ENCODE measurements at places on chromosomes 11 and 22.

DNA sequence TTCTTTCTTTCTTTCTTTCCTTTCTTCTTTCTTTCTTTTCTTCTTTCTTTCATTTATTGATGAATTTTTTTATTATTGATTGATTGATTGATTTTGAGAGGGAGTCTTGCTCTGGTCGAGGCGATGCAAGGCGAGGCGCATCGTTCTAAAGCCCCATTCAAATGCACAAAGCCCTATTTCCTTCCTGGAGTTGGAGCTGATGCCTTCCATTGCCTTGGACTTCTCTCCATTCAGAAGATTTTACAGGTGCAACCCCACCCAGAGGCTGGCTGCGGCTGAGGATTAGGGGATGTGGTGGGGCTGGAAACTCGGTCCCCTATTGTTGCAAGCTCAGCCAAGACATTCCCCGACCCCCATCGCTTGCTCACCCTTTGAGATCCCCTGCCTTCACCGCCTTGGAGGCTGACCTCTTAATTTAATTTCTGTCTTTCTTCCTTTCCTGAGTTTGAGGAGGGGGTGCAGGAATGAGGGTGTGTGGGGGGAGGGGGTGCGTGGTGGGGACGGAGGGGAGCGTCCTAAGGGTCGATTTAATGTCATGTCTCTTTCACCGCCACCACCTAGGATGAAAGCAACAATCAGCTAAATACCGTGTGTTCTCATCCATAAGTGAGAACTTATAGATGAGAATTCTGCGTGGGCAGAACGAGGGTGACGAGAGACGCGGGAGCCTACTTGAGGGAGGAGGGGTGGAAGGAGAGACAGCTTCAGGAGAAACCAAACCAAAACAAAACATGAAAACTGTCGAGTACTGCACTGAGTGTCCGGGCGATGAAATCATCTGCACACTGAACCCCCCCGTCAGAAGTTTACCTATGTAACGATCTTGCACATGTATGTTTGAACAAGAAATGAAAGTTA, 3913.9 kb upstream of the OR11H1 start:
- DNase-seq, result no peak

DNA sequence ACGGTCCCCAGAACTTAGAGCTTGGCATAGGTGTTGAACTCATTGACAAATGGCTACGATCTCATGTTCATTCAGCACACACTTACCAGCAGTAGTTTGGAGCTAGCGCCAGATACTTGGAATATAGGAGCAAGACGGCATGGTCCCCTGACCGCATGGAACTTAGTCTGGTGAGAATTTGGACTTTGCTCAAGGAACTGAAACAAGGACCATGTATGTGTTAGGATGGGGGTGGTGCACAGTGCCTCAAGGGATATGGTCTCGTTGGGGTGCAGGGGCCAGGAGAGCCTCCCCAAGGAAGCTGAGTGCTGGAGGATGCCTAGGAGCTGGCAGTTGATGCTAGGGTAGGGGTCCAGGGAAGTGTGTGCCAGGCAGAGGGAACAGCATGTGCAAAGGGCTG, 119.2 kb downstream of the KIAA1671 start:
- no peak for DNase-seq

GRCh38 chr22:28883917-28884746, 760 bp downstream of the ZNRF3 start:
- DNase-seq, result no peak

- DNase-seq, result no peak
Observed at GRCh38 chr11:64095949-64096348, 60.2 kb downstream of the FLRT1 start.

DNA sequence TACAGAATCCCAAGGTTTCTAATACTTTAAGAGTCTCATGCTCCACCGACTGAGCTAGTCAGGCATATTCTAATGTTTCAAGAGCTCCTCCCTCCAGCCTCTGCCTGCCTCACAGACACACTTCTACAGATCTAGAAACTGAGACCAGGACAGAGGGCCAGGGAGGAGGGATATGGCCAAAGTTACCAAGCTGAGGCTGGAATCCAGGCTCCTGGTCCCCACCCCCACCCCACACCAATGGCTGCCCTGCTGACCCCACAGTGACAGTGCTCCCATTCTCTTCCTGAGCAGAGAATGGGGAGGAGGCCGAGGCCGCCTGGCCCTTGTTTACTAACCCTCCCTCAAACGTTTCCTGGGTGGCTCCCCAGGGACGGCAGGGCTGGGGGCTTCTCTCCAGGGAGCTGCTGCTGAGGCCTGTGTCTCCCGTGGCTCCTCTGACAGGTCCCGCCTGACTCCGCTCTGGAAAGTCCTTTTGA, 2.2 kb downstream of the PLEKHB1 start:
- DNase-seq, result no peak

DNA sequence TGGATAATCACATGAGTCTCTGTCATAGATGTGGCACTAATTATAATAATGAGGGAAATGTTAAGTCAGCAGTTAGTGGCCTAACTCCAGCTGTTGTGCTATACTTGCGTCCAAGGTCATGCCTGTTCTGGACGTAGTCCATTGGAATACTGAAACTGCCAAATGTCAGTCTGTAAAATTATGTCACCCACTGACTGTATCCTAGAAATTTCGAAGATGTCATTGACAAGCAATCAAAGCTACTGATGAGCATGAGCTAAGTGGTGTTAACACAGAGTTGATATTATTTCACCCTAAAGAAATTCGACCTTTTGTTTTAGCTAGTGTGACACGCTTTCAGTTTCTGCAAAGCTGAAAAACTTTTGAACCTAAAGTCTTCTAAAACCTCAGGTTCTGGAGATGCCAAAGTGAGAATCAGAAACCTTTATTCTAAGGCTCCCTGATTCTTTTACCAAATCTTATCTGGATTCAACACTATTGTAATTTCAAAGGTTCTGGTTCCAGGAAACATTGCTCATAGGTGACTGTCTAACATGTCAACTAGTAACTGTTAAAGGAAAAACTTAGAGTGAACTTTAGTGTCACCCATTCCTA, 14.9 kb upstream of the ME3 start:
- DNase-seq, result no peak

- DNase-seq, result no peak
Observed at GRCh38 chr11:111466615-111467014, 45.6 kb downstream of the BTG4 start.

DNA sequence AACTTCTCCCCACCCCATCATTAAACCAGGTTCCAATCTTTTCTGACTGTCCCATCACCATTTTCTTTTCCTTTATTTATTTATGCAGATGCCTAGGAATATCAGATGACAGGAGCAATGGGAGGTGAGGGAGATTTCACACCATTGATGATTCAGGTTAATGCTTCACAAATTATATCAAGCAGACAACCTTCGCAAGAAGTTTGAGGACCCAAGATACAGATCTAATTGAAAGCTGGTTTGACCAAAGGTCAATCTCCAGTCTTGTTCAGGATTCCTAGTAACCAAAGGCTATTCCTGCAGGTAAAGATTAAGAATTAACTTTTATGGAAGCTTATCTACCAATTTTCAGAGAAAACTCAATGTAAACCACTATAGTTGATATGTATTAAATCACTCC, 54.4 kb downstream of the SLC35F2 start:
- DNase-seq, result no peak

DNA sequence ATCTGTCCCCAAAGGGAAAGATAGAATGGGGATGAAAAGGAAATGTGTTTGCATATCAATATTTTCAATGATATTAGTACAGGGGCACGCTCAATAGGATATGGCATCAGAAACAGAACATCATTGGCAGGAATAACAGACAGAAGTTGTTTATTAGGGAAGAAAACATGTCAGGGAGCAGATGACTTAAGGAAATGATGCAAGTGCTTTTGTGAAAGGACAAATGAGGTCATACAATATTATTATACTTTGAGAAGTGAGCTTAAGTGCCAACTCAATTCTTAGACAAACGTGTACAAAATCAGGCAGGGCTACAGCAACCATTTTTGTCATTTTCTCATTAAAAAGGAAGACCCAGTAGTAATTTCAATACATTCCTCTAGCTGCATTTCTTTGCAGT, 388.4 kb downstream of the SOX6 start:
- no peak for DNase-seq

DNA sequence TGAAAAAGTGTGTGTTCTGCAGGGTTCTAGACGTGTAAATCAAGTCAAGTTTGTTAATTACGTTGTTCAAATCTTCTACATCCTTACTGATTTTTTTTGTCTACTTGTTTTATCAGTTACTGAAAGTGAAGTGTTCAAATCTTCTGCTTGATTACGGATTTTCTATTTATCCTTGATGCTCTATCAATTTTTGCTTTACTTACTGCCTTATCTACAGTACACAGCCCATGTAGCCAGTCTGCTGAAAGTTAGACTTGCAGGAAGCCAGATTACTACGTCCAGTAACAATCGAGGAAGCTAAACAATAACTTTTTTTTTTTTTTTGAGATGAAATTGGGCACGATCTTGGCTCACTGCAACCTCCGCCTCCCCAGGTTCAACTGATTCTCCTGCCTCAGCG, 15.6 kb upstream of the C11orf24 start:
- DNase-seq, result no peak

GRCh38 chr11:131109790-131110189, 193.5 kb upstream of the SNX19 start:
- DNase-seq, result no peak

- DNase-seq, result no peak
Observed at GRCh38 chr22:37662039-37662438, 3.5 kb downstream of the PDXP start.

DNA sequence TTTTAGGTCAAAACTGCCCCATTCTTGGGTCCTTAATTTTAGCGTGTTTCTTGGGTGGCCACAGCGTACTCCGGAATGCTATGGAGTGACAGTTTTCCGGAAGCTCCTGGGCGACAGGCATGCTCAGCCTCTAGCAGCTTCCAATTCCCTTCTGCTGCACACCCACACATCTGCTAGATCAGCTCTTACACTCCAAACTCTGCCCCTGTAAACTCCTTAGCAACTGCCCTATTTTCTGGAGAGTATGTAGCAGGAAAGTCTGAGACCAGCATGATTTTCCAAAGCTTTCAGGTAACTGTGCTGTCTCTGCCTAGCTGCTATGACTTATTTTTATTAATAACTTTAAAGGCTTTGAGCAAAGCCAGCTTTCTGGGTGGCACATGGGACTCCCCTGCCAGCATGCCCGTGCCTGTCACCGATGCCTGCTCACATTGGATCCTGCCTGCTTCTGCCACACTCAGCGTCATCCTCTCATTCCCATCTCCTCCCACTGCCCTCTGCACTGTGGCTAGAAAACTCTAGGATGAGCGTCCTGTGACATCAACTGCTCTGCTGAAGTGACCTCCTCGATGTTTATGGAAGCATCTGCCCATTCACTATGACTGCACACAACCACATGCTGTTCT, 17.3 kb downstream of the TOLLIP start:
- no peak for DNase-seq

GRCh38 chr11:65223011-65223410, 38.8 kb upstream of the POLA2 start:
- no peak for DNase-seq

DNA sequence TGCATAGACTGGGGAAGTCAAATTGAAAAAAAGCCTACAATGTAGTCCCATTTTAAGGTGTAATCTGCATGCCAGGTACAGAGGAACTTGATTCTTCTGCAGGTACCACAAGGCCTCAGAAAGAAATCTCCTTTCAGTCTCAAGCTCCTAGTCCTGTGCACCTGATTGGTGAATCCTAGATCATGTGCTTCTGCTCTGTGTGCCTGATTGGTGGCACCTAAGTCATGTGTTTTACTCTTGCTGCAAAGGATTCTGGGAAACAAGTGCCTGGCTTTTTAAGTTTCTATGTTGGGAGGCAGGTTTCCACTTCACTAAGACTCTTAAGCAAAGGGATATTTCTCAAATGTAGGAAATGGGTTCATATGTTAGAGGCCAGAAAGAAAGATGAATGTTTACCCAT, 29.1 kb downstream of the INSC start:
- DNase-seq, result no peak

DNA sequence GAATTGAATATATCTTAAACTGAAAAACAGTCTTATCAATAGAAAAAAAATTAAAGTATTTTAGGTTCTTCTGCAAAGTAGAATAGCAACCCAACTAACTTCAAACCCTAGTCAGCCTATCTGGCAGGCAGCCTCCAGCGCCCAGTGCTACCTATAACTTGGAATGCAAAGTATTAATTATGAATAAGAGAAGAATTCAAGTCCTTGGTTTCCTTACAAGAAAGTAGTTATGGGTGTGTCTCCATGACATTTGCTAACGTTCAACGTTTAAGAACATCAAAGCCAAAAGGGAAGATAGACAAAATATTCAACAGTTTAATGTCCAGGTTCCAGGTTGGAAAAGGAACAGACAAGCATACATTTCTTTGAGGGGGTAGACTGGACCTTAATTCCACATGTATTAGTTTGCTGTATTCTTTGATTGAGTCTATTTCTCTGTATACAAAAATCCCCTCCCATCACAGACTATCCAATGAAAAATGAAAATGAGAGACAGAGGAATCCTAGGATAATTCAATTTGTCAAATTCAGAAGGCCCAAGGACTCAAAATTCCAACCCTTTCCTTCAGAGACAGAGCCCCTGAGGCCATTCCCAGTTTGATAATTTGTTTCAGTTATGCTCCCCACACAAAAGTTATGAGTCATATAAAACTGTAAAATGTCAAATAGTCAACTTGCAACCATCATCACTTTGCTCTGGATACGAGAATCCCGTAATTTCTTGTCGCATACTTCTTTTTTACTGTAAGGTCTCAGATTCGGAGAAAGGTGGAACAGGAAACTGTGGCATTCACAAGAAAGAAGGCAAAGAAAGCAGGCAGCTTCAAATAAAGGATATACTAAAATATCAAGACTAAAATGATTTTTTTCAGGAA, 83.7 kb upstream of the CHRM4 start:
- no peak for DNase-seq

- DNase-seq, result no peak
Observed at GRCh38 chr11:126339863-126340434, 15.5 kb upstream of the ST3GAL4 start.

- no peak for DNase-seq
Observed at GRCh38 chr11:117980280-117980679, 5.9 kb upstream of the IL10RA start.

DNA sequence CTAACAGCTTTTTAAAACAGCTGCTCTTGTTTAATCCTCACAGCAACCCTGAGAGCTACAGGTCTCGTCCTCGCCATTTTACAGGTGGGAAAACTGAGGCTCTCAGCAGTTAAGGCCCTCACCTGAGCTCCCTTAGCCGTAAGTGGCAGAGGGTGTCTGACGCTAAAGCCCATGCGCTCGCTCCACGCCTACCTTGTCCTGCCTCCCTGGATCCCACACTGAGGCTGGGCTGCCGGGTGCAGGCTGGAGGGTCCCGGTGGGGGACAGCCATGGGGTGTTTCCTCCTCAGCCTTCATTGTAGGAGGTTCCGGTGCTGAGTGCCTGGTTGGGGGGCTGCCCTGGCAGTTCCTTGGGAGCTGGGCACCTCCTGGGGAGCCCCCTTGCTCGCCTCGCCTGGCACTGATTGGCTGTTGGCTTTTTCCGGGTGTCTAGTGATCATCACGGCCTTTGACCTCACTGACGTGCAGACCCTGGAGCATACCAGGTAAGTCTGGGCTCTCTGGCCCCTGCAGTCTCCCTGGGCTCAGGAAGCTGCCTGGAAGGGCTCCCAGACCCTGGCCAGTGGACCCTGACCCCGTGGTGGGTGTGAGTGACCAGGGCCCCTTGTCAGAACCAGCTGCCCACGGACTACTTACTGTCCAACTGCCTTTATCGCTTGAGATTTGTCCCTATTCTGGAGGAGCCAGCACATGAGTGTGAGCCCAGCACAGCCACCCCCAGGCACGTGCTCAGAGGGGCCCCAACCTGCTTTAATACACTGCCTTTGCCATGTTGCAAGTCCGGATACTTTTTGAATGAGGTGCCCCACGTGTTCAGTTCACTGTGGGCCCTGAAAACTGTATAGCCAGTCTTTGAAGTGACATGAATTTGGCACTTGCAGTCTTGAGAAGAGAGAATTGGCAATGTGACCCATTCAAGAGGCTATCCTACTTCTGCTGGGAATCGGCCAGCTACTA, 12.6 kb downstream of the RAB36 start:
- DNase-seq, result no peak

Data from DMS 273 treated with DMSO at 0.1 percent for 48 hours (cell line).